Lower lobe of right lung (tissue), 2 donors: ENCODE measurements at places on chromosomes 6 and 20. TPM values are rescaled to one million over a fixed set of nuclear protein-coding genes. Genes with fewer than 3 reads are reported as not detected.

GPR63 gene
- 0.71 TPM for total RNA-seq

TAP1 gene
- 63.9 TPM for total RNA-seq

CASS4 gene
- 23.9 TPM for total RNA-seq

DNA sequence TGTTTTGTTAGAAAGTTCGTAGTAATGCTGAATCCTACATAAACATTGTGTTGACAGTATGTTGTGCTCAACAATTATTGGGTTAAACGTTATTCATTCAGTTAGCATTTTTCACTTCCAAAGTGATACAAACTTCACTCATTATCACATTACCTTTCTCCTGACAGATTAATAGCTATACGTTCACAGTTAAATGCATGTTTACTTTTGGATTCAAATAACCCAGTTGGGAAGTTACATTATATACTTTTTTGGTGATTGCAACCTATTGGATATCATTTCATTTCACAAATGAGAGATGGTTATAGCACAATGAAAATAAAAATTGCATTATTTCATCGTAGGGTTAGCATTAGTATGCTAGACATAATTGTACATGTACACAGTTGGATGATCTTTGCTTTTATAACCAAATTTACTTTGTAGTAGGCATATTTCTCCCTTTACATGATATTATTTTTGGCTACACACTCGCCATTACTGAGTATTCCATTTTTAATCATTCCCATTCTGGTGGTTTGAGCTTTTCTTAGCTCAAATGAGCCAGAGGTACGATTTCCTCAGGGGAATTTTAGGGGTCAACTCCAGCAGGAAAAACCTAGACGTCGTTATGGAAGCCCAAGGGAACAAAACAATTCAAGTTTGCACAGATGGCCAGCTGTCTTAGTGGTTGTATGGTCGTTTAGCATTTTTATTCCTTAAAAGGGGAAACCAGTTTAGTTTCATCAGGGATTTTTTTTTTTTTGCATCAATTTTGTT lies 2.1 kb upstream of the HIVEP1 start:
- H3K4me3 ChIP-seq, result peak overlapping the region; percentile 73
- no peaks in the 10 kb centered on the region for H3K36me3 ChIP-seq
- H3K27me3 ChIP-seq, result no peaks in the 10 kb centered on the region
- no peak for DNase-seq
- H3K27ac ChIP-seq, result peak overlapping the region; percentile 96
- H3K4me1 ChIP-seq, result peaks cover 33% of the 10 kb centered on the region

GRCh38 chr6:1686117-1687098 lies 76.7 kb downstream of the FOXC1 start:
- no peaks in the 10 kb centered on the region for H3K36me3 ChIP-seq
- H3K27ac ChIP-seq, result no peak overlapping the region
- H3K4me1 ChIP-seq, result peaks cover 11% of the 10 kb centered on the region
- peak; percentile 62 for DNase-seq
- H3K27me3 ChIP-seq, result no peaks in the 10 kb centered on the region
- no peak overlapping the region for H3K4me3 ChIP-seq

DNA sequence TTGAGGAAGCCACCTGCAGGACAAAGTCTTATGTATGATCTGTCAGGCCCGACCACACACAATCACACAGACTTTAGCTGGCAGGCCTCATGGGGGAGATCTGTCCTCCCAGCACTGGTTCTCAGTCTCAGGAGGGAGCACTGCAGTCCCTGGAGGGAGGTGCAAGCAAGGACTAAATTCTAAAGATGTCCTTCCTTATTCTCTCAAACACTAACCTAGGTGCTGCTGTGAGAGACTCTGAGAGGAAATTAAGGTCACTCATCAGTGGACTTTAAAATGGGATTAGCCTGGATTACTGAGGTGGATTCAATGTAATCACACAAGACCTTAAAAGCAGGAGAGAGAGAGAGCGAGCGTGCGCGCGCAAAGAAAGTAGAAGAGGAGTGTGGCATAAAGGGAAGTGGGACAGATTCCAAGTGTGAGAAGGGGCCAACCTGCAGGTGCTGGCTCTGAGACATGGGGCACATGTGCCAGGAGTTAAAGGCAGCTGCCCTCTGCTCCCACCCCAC lies 14.3 kb downstream of the GLO1 start:
- H3K36me3 ChIP-seq, result peaks cover 12% of the 10 kb centered on the region
- peaks cover 33% of the 10 kb centered on the region for H3K4me1 ChIP-seq
- H3K27me3 ChIP-seq, result no peaks in the 10 kb centered on the region
- H3K4me3 ChIP-seq, result no peak overlapping the region
- H3K27ac ChIP-seq, result no peak overlapping the region

DNA sequence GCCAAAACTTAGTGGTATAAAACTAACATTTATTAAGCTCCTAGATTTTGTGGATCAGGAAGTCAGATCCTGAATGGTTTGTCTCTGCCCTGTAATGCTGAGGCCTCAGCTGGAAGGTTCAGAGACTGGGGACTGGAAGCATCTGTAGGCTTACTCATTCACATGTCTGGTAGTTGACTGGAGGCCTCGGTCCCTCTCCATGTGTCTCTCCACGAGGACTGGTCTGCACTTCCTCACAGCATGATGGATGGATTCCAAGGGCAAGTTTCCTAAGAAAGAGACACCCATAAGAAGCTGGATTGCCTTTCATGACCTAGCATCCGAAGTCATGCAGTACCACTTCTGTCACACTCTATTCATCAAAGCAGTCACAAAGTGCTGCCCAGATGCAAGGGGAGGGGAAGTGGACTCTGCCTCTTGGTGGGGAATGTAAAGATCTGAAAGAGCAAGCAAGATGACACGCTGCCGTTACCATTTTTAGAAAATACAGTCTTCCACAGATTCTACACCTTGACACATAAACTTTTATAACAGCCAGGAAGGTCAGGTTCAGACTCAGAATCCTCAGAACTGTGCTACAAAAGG lies 17.2 kb upstream of the MDGA1 start:
- DNase-seq, result no peak
- no peaks in the 10 kb centered on the region for H3K36me3 ChIP-seq
- no peak overlapping the region for H3K27ac ChIP-seq
- H3K4me3 ChIP-seq, result no peak overlapping the region
- H3K27me3 ChIP-seq, result no peaks in the 10 kb centered on the region
